ENCODE measurements at places on chromosomes 2 and 18. TPM values are rescaled to one million over a fixed set of nuclear protein-coding genes. Genes with fewer than 3 reads are reported as not detected.

- no peak for DNase-seq
Measured at GRCh38 chr18:22152093-22152492, 17.3 kb upstream of the GATA6 start.

GRCh38 chr2:219537657-219538488 lies 5.7 kb downstream of the CHPF start:
- no peak for DNase-seq

DNA sequence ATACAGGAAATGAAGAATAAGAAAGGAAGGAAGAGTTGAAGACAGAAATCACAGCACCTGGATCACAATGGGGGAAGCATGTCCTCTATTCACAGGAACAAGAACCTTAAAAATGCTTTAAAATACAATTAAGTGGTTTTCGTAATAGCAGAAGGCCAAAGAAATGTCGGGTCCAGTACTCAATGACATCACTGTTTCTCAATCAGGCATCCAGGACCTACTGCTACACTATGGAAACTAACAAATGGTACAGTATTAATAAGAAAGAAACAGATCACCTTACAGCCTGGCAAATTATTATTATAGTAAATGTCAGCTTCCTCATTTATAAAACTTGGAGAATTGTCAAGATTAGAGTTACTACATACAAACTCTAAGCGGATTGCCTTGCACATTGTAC lies 15.8 kb downstream of the HNRNPLL start:
- DNase-seq, result no peak

- DNase-seq, result no peak
Measured at GRCh38 chr2:28267282-28267681, 125.4 kb upstream of the FOSL2 start.

- DNase-seq, result no peak
Measured at GRCh38 chr2:1366546-1367134, 46.6 kb upstream of the TPO start.

- DNase-seq, result no peak
Measured at GRCh38 chr2:54660752-54661151, 62.7 kb upstream of the EML6 start.

DNA sequence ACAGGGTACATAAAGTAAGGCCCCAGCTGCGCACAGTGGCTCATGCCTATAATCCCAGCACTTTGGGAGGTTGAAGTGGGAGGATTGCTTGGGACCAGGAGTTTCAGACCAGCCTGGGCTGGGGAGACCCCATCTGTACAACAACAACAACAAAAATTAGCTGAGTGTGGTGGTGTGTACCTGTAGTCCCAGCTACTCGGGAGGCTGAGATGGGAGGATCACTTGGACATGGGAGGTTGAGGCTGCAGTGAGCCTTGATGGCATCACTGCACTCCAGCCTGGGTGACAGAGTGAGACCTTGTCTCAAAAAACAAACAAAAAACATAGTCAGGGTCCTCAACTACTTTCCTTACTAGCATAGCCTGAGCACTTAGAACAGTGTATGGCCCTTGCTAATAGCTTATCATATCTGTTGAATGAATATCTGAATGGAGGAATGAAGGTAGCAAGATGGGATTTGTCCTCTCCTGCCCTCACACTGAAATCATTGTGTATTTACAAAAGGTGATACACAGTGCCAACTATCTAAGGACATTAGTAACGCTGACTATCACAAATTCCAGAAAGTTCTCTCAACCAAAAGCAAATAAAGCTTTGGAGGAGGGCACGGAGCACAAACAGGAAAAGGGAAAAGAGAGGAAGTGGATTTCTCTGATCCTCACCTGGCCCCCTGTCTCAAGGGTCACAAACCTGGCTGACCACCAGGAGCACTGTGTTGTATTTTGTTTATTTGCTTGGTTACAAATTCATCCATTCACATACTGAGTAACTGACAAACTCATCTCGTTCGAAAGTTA lies 38.1 kb downstream of the L3MBTL4 start:
- DNase-seq, result no peak

DNA sequence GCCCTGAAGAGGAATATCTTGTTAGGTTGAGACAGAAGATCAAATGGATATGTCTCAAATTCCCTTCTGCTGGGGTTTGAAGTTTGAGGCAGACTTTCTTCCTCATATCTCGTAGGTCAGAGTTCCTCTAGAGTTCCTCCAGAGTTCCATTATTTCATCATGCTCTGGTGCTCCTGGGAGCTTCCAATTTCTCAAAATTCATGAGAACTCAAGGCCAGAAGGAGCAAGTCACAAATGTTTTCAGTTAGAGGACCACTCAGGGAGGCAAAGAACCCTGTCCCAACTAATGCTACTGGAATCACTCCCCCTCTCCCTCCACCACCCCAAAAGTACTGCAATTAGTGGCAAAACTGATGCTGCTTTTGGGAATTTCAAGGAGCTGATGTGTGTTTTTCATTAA lies 115.7 kb upstream of the RBMS1 start:
- DNase-seq, result no peak

DNA sequence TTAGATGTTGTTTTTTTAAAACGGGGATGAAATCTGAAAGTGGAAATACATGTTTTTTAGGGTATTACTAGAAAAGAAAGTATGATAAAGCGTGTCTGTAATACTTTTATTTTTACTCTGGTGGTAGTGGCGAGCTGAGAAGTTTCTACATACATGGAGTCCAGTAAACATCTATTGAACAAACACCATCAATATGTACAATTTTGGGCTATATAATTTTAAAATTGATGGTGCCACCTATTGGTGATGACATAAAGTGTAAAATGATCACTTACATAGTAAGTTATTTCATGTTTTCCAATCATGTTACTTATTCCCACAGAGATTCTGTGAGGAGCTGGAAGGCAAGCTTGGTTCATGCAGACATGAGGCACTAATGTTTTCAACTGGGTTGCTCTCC lies 31.5 kb upstream of the NFE2L2 start:
- peak; percentile 67 for DNase-seq

- no peak for DNase-seq
Measured at GRCh38 chr2:96146153-96146880, 1.1 kb upstream of the DUSP2 start.

DNA sequence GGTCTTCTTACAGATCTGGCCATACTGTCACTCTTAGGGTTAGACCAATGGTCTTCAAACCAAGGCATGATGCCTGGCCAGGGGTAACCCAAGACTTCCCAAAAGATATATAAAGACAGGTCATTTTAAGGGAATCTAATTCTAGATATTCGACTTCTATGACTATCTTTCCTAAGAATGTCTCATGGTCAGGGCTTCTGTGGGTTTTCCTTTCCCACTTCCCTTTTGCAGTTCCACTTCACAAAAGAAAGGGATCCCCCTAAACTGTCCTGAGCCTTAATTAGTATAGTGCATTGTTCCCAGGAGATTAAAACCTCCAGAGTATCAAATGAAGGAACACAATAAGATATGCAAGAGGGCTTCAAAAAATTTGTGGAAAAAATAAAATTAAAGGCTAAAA lies 223.6 kb upstream of the SIX2 start:
- DNase-seq, result no peak

GRCh38 chr18:48361801-48362200 lies 47.4 kb downstream of the ZBTB7C start:
- no peak for DNase-seq

DNA sequence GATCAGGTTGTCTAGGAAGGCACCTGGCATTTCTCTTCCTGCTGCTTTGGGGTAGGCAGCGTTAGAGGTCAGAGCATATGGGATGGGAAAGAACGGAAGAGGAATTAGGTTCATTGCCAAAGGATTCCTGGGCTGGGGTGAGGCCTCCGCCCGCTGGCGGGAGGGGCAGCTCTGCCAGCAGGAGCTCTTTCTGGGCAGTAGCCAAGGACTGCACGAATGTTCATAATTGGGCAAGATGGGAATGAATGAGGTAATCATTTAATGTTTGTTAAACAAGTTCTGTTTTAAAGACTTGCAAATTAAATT lies 253.9 kb downstream of the AGAP1 start:
- no peak for DNase-seq

GRCh38 chr18:51692612-51693011 lies 495.1 kb upstream of the MEX3C start:
- DNase-seq, result no peak

- DNase-seq, result peak; percentile 26
Measured at GRCh38 chr2:20609349-20609994, 41.4 kb downstream of the HS1BP3 start.

DNA sequence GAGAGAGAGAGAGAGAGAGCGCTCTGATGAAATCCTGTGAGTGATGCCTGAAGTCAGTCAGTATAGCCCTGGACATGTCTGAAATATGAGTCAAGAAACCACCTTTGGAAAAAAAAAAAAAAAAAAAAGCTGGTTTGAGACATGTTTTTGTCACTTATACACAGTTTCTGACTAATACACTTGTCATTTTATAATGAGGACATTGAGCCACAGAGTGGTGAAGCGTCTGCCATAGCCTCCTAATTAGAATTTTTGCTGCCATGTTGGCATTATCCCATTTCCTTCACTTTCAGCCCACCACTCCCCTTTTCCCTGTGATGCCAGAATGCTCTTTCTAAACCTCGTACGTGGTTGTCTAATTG lies 15.7 kb upstream of the MYO3B start:
- no peak for DNase-seq

DNA sequence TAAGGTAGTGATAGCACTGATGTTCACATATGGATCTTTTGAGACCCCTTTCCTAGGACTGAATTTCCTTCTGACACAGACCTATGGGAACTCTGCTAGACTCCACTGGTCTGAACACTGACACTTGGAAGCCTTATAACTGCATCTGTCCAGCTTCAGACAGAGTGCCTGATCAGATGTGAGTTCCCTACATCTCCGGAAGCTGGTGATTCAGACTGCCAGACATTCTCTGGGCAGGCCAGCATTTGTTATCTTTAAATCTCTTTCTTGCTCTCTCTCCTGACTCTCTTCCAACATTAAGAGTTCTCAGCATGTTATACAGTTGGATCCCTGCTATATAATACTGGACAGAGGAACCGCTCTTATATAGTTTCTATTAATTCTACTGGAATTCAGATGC lies 408.5 kb downstream of the ZEB2 start:
- DNase-seq, result peak; percentile 78

C18orf63 gene
- polyA plus RNA-seq, result not detected

HRH4 gene
- polyA plus RNA-seq, result 0.03 TPM

LRP1B gene
- 0.03 TPM for polyA plus RNA-seq

CNNM4 gene
- polyA plus RNA-seq, result 4.7 TPM

C2orf66 gene
- 0.54 TPM for polyA plus RNA-seq

NPPC gene
- polyA plus RNA-seq, result not detected

KIF5C gene
- polyA plus RNA-seq, result not detected

SLC5A7 gene
- polyA plus RNA-seq, result not detected

AQP12B gene
- not detected for polyA plus RNA-seq

TFCP2L1 gene
- polyA plus RNA-seq, result not detected

AGXT gene
- polyA plus RNA-seq, result not detected

ADAM23 gene
- 20.6 TPM for polyA plus RNA-seq

LYG1 gene
- polyA plus RNA-seq, result 1.7 TPM

SCG2 gene
- polyA plus RNA-seq, result not detected

NOSTRIN gene
- not detected for polyA plus RNA-seq
